ENCODE measurements at places on chromosomes 1 and 21.

DNA sequence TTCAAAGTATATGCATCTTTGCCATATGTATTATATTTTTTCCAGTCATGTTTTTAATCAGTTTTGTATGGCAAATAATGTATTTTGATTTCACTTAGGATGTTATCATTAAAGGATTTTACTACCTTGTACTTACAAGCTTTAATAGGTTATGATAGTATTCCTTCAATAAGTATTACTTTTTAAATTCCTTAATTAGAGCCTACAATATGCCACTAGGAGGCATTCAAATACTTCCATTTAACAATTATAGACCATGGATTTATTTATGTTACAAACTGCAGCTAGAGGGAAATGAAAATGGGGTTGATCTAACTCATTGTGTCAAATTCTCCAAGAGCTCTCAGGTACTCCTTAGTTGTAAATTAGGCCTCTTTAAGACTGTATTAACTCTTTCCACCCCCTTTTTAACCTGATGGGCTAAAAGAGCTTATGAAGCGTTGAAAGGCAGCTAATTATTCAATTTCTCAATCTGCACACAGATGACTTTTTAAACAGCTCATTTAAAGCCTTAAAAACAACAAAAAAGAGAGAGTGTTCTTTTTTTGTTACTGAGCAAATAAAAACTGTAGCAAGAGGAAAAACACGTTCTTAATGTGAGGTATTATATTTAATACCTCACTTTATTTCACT is 156.2 kb downstream of the DENND1B start:
- peak; percentile 81 for DNase-seq

GRCh38 chr21:15771311-15771710 is 41.5 kb downstream of the USP25 start:
- no peak for DNase-seq

DNA sequence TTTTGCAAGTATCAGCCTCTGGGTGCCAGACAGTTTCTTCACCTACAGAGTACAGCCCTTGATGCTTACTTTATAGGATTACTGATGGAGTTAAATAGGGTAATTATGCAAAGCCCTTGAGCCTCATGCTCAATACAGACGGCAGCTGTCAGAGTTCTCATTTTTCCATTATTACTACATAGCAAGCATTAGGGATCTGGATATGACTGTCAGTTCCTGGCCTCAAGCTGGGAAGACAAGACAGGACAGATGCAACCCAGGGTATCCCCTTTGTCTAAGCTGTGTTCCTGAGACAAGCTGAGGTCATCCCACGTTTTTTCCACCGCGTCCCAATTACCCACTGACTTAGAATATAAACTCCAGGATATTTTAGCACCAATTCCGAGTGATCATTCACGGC is 94.4 kb downstream of the SLC35F3 start:
- DNase-seq, result peak; percentile 38

DNA sequence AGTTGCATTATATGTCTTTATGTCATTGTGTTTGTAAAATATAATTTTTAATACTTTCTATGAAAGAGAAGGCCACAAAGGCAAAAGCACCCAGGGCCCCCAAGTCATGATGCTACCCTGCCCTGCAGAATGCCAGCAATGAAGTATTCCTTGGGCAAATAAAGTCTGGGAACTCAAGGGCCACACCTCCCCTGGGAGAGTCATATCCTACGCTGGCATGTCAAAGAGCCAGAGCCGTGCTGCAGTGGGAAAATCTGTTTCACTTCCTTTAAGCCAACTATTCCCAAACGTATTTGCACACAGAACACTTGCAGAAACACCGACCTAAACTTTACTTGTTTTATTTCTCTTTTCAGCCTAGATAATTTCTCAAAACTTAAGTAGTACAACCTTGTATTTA is 98.4 kb upstream of the KAZN start:
- no peak for DNase-seq

- DNase-seq, result no peak
Observed at GRCh38 chr21:14620152-14620551, 74.0 kb upstream of the SAMSN1 start.

DNA sequence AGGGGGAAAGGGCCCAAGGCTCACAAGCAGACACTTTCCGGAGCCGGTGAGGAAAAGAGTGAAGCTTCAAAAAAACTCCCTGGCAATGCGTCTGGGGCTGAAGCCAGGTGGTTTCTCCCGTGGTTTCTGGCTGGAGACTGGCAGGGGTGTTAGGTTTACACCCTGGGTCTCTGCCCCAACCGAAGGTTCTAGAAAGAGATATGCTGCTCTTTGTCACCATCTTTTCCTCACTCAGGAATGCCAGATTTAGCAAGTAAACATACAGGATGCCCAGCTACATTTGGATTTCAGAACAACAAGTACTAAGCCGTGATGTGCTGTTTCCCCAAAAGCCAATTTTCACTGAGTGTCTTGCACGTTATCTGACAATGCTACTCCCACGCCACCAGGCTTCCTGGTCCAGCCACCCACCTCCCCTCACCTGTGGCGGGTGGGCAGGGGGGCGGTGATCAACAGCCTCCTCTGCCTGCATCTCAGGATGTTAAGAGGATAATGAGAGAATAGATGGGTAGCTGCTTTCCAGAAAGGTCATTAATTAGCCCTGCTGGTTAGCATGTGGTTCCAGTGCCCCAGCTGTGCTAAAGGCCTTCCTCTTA is 69.6 kb upstream of the OLIG2 start:
- no peak for DNase-seq

- no peak for DNase-seq
Observed at GRCh38 chr1:67338642-67339041, 31.0 kb downstream of the IL12RB2 start.

DNA sequence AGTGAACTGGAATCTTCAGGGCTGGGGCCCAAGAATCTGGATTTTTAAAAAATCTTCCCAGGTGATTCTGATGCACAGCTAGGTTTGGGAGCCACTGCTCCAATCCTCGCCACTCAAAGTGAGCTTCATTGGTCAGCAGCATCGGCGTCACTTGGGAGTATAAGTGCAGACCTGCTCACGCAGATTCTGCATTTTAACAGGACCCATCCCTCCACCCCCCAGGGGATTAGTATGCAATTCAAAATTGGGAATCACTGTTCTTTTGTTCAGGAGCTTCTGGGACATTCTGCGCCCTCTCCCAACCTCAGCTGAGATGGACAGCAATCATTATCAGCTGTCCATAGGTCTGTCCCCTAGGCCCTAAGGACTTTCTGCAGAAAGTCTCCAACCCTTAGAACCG is 53.5 kb downstream of the LGR6 start:
- DNase-seq, result no peak

DNA sequence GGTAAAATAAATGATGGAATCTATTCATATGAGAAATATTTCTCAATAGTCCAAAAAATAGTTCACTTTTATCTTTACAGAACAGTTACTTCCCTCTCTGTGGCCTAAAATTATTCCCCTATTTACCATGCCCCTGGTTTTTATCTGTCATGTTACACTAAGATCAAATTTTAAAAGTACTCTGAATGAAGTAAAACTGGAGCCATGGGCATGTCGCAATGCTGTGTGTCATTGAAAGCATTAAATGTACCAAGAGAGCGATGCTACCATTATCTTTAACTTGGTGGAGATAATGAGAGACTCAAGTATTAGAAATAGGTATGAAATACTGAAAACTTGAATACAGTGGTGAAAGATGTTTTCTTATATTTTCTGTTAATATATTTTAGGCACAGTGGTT is 146.2 kb downstream of the KCNT2 start:
- no peak for DNase-seq

GRCh38 chr1:209619696-209620486 is 32.3 kb downstream of the LAMB3 start:
- DNase-seq, result no peak

- peak; percentile 82 for DNase-seq
Observed at GRCh38 chr1:200738327-200738948, at the start of gene CAMSAP2. CAMSAP2 (plus strand) TSS chr1:200738893; CDS start chr1:200739828, 935 bp downstream.

DNA sequence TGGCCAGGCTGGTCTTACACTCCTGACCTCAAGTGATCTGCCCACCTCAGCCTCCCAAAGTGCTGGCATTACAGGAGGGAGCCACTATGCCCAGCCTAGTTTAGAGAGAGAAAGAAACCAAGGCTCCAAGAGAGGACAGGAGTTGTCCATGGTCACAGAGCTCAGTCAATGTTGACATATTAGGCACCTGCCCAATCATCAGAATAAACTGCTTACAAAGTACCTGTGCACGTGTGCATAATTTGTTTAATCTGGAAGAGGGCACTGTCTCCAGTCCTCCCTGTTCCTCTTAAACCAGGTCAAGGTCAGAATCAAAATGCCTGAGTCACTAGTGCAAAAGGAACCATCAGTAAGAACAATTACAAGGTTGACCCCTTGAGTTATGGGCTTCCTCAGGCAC is 20.3 kb upstream of the MPZL1 start:
- DNase-seq, result no peak

GRCh38 chr1:204879351-204879750 is 8.7 kb downstream of the NFASC start:
- no peak for DNase-seq

DNA sequence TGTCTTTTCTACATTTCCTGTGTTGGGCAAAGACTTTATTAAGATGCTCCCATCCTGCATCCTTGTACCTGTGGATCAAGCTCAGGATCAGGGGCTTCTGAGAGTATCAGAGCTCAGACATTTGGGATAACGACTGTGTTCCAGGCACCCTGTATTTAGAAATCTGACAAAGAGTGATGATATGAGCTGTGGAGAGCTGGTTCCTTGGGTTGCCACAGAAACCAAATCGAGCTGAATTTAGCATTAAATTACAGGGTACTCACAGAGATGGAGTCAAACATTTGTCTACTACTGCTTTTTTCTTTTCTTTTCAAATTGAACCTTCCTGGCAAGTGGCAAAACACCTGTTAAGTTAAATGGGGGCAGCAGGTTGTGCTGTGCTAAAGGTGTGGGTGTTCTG is 110.6 kb downstream of the XCL2 start:
- DNase-seq, result no peak

- DNase-seq, result no peak
Observed at GRCh38 chr1:37634244-37634991, at the start of gene RSPO1. RSPO1 (minus strand) TSS chr1:37634892; CDS start chr1:37629661, 5,231 bp downstream.

- no peak for DNase-seq
Observed at GRCh38 chr21:24110846-24111245, 1496.4 kb downstream of the MRPL39 start.

DNA sequence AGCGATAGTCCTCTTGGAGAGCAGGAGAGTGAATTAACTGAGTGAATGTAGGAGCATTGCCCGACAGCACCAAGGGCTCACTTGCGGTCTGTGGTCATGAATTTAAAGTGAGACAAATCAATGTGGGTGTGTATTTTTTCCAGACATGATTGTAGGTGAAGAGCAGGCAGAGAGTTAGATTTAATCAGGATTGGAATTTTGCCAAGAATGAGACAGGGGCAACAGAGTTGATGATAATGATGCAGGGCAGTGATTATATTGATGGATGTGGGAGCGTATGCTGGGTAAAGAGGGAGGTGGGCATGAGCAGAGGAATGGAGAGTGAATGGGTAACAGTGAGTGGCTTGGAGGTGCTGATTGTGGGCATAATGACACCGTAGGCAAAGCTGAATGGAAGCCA is 20.0 kb upstream of the SYT6 start:
- no peak for DNase-seq

- DNase-seq, result no peak
Observed at GRCh38 chr1:47703981-47704596, 266.2 kb downstream of the FOXD2 start.

GRCh38 chr1:84410328-84411095 is 12.2 kb downstream of the DNASE2B start:
- DNase-seq, result no peak

GRCh38 chr1:36170643-36171412 is 14.9 kb downstream of the MAP7D1 start:
- DNase-seq, result no peak

DNA sequence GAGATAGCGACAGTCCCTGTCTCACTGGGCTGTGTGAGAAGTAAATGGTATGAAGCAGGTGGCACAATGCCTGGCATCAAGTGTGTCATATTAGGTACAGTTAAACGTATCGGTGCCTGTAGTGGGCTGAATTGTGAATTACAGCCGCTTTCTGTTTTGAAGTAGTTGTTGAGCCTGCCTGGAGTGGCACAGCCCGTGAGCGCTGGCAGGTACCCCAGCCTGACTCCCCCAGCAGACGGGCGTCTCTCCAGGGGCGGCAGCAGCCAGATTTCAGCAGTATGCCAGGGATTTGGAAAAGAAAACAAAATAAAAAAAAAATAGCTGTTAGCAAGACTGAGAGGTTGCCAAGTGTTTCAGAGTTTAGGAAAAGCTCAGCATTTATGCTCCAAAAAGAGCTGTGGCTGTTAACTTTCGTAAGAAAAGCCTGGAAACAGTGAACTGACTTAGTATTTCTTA is 26.6 kb upstream of the GPR153 start:
- peak; percentile 38 for DNase-seq

DNA sequence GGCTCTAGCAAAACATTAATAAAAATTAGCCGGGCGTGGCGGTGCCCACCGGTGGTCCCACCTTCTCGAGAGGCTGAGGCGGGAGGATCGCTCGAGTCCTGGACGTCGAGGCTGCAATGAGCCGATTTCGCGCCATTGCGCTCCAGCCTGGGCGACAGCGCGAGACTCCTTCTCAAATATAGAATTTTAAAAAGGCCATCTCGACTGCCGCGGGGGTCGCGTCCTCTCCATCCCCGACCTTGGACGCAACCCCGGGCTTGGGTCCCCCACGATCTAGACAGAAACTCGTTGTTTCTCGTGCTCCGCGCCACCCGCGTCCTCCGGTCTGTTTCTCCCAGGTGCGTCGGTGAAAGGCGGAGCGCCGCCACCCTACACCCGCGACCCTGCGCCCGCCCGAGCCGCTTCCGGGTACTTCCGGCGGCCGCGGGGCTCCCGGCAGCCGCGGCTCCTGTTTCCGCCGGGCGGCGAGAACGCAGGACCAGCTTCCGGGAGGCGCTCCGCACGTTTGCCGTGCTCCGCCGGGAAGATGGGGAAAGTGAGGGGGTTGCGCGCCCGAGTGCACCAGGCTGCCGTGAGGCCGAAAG is at the start of gene SLX9:
Gene SLX9 (plus strand): TSS at position 498 of the 584 bp plus-strand sequence. CDS start 29 bp downstream, at position 527.
- peak; percentile 34 for DNase-seq

Data from NCI-H1694 (cell line).